ENCODE measurements at places on chromosomes 2 and 18.

GRCh38 chr18:9809697-9810096, 76.1 kb upstream of the TXNDC2 start:
- DNase-seq: no peak

DNA sequence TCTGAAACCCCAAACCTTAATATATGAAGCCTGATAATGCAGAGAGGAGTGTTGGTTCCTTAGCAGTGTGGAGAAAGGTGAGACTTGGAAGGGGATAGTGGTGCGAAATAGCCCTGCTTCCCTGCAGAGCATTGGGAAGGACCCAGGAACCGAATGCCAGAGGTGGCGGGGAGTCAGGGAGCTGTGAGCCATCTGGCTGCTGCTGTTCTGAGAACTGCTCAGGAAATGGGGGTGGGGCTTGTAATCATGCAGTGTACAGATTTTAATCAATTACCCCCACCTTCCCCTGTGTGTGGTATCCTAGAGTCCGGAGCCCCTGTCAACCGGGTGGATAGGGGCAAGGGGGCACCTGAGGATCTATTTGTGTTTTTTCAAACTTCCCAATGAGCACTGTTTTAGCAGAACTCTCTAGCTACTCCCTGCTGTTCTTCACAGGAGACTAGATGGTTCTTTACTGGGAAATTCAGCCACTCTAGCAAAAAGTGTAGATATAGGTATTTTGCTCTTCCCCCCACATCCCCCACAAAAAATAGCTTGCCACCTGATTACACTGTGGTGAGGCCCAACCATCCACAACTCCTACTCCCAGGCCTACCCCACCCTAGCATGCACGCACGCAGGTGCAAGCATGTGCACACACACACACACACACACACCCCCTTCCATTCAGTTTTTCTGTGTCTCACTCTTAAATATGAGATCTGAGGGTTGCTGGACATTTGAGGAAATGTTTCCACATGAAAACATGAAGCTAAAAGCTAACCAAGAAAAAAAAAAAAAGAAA, 30.1 kb upstream of the MBOAT2 start:
- no peak for DNase-seq

- no peak for DNase-seq
Measured at GRCh38 chr2:5661362-5661761, 30.8 kb upstream of the SOX11 start.

GRCh38 chr2:70145851-70146739, 44.7 kb downstream of the C2orf42 start:
- no peak for DNase-seq

- DNase-seq: no peak
Measured at GRCh38 chr2:111176388-111176787, 55.7 kb downstream of the BCL2L11 start.

GRCh38 chr18:13614641-13615288, 111.6 kb downstream of the FAM210A start:
- DNase-seq: no peak

- DNase-seq: no peak
Measured at GRCh38 chr2:137369106-137369505, 595.2 kb upstream of the HNMT start.

- no peak for DNase-seq
Measured at GRCh38 chr2:186429104-186429503, 57.0 kb upstream of the ZC3H15 start.

- no peak for DNase-seq
Measured at GRCh38 chr2:36097022-36097421, 258.6 kb upstream of the CRIM1 start.

DNA sequence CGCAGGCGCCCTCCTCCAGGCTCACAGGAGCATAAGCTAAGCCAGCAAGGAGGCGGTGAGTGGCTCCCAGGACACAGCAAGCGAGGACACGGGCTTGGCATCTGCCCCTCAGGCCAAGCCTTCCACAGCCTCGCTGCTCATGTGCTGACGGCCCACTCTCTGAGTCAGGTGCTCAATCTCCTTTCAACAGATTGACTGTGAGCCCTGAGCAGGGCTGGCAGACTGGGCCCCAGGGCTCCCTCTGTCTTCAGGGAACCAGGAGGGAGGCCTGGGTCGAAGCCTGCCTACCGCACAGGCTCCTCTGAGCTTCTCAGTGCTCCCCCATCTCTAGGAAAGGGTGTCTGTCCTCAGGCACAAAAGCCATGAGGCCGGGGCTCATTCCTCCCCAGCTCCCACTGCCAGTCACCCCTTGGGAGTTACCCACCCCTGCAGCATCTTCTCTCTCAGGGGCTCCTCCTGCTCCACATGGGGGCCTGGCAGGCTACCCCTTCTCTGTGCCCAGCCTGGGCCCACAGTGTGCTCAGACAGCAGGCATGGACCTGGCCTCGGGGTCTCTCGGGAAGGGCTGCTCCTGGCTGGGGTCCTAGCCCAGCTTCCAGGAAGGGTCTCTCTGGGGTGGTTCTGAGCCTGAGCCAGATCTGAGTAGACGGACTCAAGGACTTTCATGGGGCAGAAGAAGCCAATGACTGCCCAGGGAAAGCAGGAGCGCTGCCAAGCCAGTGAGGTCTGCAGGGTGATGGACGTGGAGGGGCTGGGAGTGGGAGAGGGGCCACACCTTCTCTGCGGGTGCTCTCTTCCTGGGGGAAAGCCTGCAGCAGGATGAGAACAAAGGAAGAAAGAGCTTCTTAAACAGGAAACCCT, 138.0 kb upstream of the GPC1 start:
- no peak for DNase-seq

- DNase-seq: no peak
Measured at GRCh38 chr2:217742841-217743240, 260.0 kb downstream of the TNS1 start.

- DNase-seq: no peak
Measured at GRCh38 chr2:217955881-217956493, 46.8 kb downstream of the TNS1 start.

- DNase-seq: no peak
Measured at GRCh38 chr2:136247204-136247950, 129.4 kb upstream of the CXCR4 start.
